ENCODE measurements at places on chromosomes 2 and 18. TPM values are rescaled to one million over a fixed set of nuclear protein-coding genes. Genes with fewer than 3 reads are reported as not detected.

The EMX1 gene
- total RNA-seq = not detected

The TUBB8B gene
- total RNA-seq = not detected

The ALPI gene
- total RNA-seq = not detected

The MYO5B gene
- 0.25 TPM for total RNA-seq

The ESCO1 gene
- total RNA-seq = 15.7 TPM

The TTC31 gene
- total RNA-seq = 29.6 TPM

The FAP gene
- total RNA-seq = not detected

The BCL11A gene
- 2.3 TPM for total RNA-seq

The C2orf76 gene
- total RNA-seq = 10.6 TPM

The HAAO gene
- 3.5 TPM for total RNA-seq

The GLI2 gene
- 49.1 TPM for total RNA-seq

The SERPINB10 gene
- total RNA-seq = not detected

The NXPH2 gene
- total RNA-seq = 4.1 TPM

The FZD7 gene
- total RNA-seq = 91.0 TPM

The SPATA3 gene
- total RNA-seq = not detected

The MDH1B gene
- total RNA-seq = 2.0 TPM

GRCh38 chr2:3291750-3292149, 85.9 kb downstream of the EIPR1 start:
- no peak for DNase-seq

DNA sequence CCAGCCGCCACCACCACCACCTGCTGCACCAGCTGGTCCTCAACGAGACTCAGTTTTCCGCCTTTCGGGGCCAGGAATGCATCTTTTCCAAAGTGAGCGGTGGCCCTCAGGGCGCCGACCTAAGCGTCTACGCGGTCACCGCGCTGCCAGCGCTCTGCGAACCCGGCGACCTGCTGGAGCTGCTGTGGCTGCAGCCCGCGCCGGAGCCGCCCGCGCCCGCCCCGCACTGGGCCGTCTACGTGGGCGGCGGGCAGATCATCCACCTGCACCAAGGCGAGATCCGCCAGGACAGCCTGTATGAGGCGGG, 1.6 kb downstream of the LRATD1 start:
- no peak for DNase-seq

GRCh38 chr18:25704071-25704470, 352.1 kb upstream of the ZNF521 start:
- peak; percentile 4 for DNase-seq

GRCh38 chr2:178157574-178157973, 36.7 kb upstream of the OSBPL6 start:
- no peak for DNase-seq

GRCh38 chr2:140011287-140011686, 1231.1 kb upstream of the NXPH2 start:
- no peak for DNase-seq

DNA sequence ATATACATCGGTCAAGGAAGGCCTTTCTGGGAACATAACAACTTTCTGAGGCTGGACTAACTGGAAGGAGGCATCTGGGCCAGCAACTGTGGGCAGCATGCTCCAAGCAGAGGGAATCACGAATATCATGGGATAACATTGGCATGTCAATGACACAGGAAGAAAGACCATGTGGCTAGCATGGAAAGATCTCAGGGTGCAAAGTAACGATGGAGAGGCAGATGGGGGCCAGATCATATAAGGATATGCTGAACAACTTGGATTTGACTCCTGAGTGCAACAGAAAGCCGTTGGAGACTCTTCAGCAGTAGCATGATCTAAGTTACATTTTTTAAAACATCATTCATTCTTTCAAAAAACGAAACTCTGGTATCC, 133.6 kb downstream of the FOXI3 start:
- no peak for DNase-seq

DNA sequence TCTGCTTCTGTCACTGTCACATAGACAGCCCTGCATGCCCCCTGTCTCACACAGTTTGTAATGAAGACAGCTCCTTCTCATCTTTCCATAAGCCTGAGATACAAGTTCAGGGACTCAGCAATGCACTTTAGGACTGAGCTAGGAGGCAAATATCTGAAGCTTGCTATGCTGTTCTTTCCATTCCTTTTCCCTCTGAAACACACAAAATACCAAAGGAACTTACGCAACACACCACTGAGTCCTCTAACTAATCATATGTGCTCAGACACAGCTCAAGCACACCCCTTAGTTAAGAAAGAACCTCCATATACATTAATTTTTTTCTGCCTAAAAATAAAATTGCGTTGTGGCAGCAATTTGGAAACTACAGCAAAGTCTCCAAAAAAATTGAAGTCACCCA, 17.9 kb downstream of the SERPINB8 start:
- DNase-seq = no peak

GRCh38 chr2:180057706-180058412, 50.8 kb upstream of the CWC22 start:
- no peak for DNase-seq

GRCh38 chr18:73503326-73503725, 635.5 kb upstream of the NETO1 start:
- DNase-seq = no peak

DNA sequence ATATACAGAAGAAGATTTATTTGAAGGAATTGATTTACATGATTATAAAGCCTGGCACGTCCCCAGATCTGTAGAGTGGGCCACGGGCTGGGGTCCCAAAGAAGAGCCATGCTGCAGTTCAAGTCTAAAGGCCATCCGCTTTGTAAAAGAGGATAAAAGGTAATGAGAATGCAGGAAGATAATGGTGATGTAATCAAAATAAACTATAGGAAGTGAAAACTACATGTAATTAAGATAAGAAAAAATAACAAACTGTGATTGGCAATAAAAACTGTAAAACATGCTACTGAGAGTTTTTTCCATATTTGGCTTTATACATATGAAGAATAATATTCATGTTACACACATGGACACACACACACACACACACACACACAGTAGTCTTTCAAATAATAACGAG, 59.0 kb upstream of the TMEFF2 start:
- DNase-seq = no peak

- no peak for DNase-seq
Measured at GRCh38 chr2:47161475-47161874, 6.4 kb upstream of the STPG4 start.

DNA sequence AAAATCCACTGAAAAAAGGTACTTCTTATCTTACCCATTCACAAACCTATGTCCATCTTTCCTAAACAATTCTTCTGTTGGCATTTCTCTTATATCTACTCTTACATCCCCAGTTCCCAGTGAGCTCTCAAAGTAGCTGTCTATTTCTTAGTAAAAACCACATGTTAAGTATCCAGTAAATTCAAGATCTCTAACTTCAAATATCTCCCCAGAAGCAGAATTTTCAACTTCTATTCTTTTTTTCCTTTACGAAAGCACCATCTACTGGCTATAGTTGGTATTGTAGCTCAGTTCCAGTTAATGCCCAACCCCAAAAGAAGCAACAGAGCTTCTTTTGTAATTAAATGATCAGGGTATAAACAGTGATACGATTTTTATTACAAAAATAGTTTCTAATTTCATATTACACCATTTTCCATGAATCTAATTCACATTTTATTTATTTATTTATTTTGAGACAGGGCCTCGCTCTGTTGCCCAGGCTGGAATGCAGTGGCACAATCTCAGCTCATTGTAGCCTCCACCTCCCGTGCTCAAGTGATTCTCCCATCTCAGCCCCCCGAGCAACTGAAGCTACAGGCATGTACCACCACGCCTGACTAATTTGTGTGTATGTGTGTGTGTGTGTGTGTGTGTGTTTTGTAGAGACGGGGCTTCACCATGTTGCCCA, 28.5 kb downstream of the HRH4 start:
- peak; percentile 33 for DNase-seq

GRCh38 chr2:51232027-51232426, 200.1 kb upstream of the NRXN1 start:
- no peak for DNase-seq

GRCh38 chr2:99072551-99072950, 69.0 kb upstream of the C2orf15 start:
- DNase-seq = no peak

DNA sequence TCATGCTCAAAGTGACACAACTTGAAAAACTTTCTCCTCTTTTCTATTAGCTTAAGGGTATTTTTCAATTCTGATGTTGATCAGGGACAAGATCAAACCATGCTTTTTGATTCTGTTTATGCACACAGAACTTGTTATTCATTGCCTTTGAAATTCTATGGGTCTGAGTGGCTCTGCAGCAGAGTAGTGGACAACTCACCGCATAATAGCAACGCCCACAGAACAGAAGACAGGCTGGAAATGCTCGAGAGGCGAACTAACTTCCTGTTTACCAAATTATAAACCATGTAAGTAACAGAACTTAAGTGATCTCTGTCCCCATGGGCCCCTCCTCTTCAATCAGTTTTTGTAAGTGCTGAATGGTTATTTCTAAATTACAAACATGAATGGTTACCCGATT, 131.2 kb downstream of the CBLN2 start:
- DNase-seq = no peak

- DNase-seq = no peak
Measured at GRCh38 chr2:230505162-230505561, 89.2 kb downstream of the SP100 start.

DNA sequence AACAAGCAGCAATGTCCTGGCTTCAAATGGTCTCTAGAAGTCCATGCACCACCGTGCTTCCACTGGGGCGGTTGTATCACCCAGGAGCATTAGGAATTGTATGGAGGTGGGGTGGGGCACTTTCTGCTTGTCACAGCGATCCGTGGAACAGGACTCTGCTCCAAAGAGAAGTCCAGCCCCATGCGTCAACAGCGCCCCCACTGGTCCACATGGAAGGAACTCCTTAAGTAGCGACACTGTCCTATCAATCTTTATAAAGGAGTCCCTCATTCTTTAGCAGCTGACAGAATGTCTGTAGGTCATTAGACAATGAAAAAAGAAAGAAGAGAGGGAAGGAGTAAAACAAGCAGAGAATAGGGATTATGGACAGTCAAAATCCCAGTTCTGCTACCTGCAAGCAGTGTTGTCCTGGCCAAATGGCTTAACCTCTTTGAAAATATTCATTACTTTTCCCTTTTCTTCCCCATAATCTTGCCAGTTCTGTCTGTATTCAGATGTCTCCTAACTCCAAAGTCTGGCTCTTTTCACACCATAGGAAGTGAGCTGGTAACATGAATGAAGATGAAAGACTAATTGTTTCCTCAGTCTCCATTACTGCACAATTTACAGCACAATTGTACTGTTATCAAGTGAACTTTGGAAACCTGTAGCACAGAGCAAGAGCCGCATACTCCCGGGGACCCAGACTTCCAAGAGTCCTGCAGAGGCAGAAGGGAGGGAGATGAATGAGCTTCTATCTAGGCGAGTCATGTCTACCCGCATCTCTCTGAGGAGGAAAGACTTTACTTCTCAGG, 9.9 kb downstream of the NFE2L2 start:
- peak; percentile 50 for DNase-seq

DNA sequence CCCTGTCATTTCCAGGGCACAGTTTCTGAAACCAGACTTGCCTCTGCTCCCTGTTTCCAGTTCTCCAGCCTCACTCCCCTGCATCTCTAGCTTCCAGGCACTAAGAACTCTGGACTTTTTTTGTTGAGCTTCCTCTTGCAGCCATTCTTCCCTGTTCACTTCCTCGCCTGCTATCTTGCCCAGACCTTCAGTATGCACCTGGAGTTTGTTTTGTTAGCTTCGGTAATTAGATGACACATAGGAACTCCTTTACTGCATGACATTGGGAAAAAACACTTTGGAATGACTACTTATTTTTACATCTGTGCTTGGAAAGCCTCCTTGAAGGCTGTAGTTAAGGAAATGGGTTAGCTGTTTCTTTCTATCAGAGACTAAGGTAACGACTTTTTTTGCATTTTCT, 35.2 kb downstream of the OTOF start:
- DNase-seq = no peak

- peak; percentile 7 for DNase-seq
Measured at GRCh38 chr18:35376393-35376741, 770 bp downstream of the ZNF396 start.

- peak; percentile 18 for DNase-seq
Measured at GRCh38 chr2:95158891-95159619, 593 bp downstream of the ZNF514 start.

- no peak for DNase-seq
Measured at GRCh38 chr18:7415081-7415894, 151.8 kb upstream of the PTPRM start.

GRCh38 chr2:175187378-175187777, 5.9 kb upstream of the ATP5MC3 start:
- DNase-seq = no peak

DNA sequence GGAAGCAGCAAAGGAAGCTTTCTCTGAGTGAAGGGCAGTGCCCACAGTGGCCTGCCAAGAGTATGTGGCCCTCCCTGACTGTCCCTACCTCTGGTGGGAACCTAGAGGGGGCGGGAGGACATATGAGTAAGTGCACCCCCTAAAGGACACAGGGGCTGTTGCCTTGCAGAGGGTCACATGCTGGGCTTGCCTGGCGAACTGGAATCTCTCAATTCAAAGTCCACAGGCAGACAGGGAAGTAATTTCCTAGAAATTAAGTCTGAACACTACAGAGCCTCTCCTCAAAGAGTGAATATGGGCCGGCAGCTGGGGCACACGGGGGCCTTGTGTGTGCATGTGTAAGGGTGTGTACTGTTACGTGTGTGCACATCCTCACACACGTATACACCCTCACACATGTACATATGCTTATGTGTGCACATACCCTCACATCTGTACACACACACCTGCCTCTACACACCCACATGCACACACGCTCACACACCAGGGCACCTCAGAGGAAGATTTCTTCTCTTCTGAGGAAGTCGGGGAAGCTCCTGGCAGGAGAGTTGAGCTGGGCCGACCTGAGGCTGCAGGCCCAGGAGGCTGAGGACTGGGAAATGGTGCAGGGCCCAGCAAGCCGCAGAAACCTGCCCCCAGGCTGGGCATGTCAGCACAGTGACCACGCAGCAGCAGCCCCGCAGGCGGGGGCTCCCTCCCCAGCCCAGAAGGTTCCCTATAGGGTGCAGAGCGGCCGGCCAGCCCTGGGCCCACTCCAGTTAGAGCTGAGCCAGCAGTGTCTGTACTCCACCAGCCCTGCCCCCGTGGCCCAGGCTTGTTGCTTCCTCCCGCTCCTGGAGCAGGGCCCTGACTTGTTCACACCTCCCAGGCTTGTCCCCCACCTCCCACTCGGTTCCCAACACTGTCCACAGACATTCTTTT, 77.4 kb upstream of the TAF1B start:
- no peak for DNase-seq

Data from neural crest cell (in vitro differentiated cells).